ENCODE measurements at places on chromosomes 3 and 15.
A peak's percentile ranks its signal among the peaks of the same experiment; 100 is the strongest.

DNA sequence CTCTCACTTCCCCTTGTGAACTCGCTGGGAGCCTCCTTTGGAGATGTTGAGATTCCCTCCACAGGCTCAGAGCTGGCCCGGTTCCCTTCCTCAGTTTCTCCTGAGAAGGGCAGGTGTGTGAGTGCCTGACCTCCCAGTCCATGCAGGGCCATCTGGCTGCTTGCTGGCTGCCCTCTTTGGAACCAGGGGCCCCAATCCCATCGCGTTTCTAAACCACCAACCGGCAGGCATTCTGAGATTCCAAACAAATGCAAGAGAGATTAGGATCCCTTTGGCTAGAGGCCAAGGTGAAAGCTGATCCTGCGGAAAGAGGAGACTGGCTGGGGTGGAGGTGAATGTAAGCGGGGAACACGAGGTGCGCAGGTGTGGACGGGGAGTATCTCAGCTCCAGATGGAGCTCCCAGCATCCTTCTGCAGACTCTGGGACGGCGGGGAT, 2.9 kb upstream of the PRRT3 start:
- no peak for DNase-seq

- no peak for DNase-seq
Measured at GRCh38 chr3:137217733-137218132, 259.9 kb downstream of the IL20RB start.

DNA sequence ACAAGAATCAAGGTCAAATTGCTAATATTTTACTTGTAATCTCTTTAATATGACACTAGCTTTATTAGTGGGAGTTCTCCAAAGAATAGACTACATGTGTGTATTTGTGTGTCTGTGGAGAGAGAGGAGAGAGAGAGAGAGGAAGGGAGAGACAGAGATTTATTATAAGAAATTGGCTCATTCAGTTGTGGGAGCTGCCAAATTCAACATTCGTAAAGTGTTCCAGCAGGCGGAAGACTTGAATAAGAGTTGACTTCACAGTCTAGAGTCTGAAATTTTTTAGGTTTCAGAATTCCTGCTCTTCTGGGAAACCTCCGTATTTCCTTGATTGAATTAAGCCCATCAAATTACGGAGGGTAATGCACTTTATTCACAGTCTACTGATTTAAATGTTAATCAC, 4.7 kb upstream of the CLDN1 start:
- no peak for DNase-seq

DNA sequence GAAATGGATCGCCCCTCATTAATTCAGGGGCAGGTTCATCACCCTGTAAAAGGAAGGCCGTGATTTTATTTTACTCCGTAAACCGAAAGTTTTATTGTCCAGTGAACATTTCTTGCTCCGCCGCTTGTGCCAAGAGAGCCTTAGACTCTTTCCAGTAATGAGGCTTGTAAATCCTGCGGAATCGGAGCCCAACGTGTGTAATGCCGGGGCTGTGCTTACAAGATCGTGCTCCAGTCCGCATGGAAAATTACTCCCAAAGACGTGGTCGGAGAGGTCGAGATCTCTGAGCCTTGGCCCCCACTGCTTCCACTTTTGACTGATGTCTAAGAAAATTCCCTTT, 649 bp upstream of the PLOD2 start:
- no peak for DNase-seq

DNA sequence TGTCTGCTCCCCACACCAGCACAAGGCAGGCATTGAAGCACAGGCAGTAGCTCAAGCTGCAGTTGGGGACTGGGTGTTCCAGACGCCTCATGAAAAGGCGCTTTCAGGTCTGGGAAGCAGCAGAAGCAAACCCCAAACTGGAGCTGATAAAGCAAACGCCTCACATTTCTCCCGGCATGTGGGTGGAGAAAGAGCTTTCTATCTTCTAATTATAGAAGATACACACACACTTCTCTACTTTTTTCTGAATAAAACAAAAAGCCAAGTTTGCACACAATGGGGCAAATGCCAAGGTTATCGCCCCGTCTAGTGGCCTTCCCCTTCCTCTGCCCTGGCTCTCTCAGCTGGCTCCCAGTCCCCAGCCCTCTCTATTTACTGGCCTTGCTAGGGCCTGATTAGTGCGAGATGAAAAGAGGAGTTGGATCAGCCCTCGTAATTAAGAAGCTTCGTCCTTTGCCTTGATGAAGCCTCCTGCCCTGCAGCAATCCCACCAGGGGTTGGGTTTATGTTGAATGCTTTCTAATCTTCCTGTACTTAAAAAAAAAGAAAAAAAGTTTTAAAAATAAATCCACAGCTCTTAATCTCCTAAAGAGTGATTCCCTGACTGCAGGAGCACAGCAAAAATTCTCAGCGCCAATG, 120.2 kb downstream of the MEGF11 start:
- DNase-seq = peak; percentile 84

- DNase-seq = no peak
Measured at GRCh38 chr3:131602011-131602779, 99.4 kb upstream of the MRPL3 start.

- no peak for DNase-seq
Measured at GRCh38 chr3:37752649-37753025, 109.0 kb upstream of the CTDSPL start.

DNA sequence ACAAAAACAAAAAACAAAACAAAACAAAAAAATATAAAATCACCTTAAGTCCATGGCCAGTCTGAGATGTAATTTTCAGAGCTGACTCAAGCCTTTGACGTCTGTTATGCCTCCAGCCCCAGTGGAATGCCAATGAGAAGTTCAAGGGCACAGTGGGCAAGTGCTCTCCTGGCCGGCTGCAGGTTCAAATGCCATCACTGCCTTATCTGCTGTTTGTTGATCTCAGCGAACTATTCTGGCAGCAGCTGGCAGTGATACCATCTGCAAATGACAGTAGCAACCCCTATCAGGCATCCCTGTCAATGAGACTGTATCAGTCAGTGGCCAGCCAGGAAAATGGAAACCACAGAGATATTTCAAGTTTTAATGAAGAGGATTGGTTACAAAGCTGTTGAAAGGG, 10.8 kb upstream of the PDE8A start:
- DNase-seq = no peak

- no peak for DNase-seq
Measured at GRCh38 chr15:91895051-91895450, 41.5 kb downstream of the SLCO3A1 start.

GRCh38 chr3:156036258-156037053, 83.9 kb upstream of the KCNAB1 start:
- DNase-seq = no peak
